SJCRH30 (cell line): ENCODE measurements at places on chromosomes 1 and 21. TPM values are rescaled to one million over a fixed set of nuclear protein-coding genes. Genes with fewer than 3 reads are reported as not detected.
A peak's percentile ranks its signal among the peaks of the same experiment; 100 is the strongest.

GRCh38 chr1:17721444-17721843 is 33.7 kb upstream of the ACTL8 start:
- peaks cover 13% of the 10 kb centered on the region; the same call in 1 of the 2 replicates for H3K27me3 ChIP-seq
- H3K27ac ChIP-seq: no peak overlapping the region
- DNase-seq: no peak
- no peaks in the 10 kb centered on the region for H3K4me1 ChIP-seq
- no peak overlapping the region for H3K4me3 ChIP-seq

DNA sequence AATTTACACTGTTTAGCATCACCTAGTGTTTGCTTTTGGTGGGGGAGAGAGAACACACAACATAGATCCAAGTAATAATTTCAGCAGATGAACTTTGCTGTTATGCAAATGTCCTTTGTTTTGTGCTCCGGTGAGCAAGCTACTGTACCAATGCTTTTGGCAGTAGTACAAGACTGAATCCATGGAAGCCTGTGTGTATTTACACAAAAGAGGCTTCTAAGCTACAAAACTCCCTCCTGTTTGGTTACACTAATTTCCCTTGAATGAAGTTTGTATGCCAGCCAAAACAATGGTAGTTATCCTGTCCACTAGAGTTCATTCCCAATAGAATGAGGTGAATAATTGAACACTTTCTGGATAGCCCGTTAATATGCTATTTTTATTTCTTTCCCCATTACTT is 320.5 kb downstream of the KCTD3 start:
- DNase-seq: no peak
- no peak overlapping the region for H3K4me3 ChIP-seq
- H3K27ac ChIP-seq: no peak overlapping the region
- no peaks in the 10 kb centered on the region for H3K27me3 ChIP-seq

KCNQ4 gene
- total RNA-seq: 0.05 and 0.12 TPM in 2 replicates

GRCh38 chr1:11882814-11883538 is 24.2 kb upstream of the NPPB start:
- no peaks in the 10 kb centered on the region for H3K36me3 ChIP-seq
- DNase-seq: peak; percentile 69
- peaks cover 16% of the 10 kb centered on the region for H3K4me1 ChIP-seq

DNA sequence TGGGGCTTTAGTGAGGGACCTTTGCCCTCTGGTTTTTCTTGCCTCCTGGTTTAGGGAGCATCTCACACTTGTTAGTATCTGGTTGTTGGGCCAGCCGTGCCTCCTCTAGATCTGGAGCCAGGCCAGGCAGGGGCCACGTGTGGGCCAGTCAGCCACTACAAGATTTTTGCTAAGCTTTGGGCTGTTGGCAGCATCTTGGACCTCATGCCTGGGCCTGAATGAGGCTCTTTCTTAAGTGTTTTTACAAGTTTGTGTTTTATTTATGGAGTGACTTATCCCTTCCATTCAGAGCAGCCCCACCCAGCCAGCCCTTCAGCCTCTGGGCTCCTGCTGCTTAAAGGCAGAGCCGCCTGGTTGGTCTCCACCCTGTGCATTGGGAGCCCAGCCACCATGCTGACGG is 1.6 kb upstream of the SH3BGRL3 start:
- H3K4me3 ChIP-seq: no peak overlapping the region
- DNase-seq: no peak
- H3K36me3 ChIP-seq: peaks cover 18% of the 10 kb centered on the region
- H3K27ac ChIP-seq: no peak overlapping the region

DNA sequence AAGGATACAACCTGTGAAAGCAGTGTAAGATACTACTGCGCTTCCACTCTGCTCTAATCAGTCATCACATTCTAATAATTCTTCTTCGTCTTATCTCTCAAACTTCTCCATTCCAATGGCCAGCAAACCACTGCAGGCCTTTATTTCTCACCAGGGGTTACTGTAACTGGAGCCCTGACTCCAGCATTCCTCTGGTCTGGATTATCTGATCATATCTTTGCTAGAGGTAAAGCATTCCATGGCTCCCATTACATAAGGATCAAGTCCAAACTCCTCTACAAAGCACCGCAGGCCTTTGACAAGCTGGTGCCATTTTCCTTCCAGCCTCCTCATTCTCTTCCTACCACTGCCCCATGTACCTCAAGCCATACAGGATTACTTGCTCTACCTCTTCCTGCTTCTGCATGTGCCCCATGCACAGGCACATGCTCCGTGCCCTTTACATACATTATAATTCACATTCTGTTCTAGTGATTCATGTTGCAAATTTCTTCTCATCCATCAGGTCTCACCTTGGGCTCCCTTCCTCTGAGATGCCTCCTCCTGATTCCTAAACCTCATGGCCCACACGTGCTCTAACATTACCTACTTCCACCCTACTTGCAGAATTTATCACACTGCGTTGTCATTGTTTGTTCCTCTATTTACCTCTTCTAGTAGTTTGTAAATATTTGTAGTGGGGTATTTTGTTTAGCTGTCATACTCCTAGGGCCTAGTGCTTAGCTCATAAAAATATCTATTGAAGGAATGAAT is 9.3 kb upstream of the SERBP1 start:
- H3K27ac ChIP-seq: no peak overlapping the region
- no peaks in the 10 kb centered on the region for H3K36me3 ChIP-seq
- no peak overlapping the region for H3K4me3 ChIP-seq
- peaks cover 11% of the 10 kb centered on the region for H3K4me1 ChIP-seq
- DNase-seq: peak; percentile 36
- no peaks in the 10 kb centered on the region for H3K27me3 ChIP-seq

VWA1 gene
- 0.58 and 3.3 TPM in 2 replicates for total RNA-seq

DNA sequence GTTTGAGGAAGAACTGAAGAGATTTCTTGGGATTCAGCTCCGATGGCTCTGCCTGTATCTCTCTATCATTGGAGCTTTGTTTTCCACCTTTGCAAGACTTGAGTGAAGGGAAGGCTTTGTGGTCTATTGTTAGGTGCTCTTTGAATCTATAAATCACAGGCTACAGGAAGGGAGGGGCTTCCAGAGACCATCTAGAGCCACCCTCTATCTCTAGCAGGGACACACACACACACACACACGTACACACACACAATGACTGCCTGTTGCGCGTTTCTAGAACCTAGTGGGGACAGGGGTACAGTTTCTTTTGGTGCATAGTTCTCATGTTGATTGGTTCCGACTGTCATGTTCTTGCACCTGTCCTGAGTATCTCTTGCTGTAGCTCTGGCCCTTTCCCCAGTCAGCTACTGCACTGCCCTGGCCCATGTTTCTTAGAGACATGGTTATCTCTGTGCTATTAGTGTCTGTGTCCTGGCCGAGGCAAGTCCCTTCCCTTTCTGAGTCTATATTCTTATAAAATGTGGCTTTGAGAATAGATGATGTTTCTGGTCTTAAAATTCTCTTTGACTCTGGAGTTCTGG is 60.7 kb downstream of the MAN1C1 start:
- no peaks in the 10 kb centered on the region for H3K27me3 ChIP-seq
- H3K36me3 ChIP-seq: peaks cover 7% of the 10 kb centered on the region
- DNase-seq: peak; percentile 28
- no peak overlapping the region for H3K4me3 ChIP-seq

- no peak overlapping the region for H3K4me3 ChIP-seq
- H3K27ac ChIP-seq: no peak overlapping the region
- no peaks in the 10 kb centered on the region for H3K4me1 ChIP-seq
- no peaks in the 10 kb centered on the region for H3K36me3 ChIP-seq
Observed at GRCh38 chr1:171753685-171754352, 12.0 kb upstream of the VAMP4 start.

DNA sequence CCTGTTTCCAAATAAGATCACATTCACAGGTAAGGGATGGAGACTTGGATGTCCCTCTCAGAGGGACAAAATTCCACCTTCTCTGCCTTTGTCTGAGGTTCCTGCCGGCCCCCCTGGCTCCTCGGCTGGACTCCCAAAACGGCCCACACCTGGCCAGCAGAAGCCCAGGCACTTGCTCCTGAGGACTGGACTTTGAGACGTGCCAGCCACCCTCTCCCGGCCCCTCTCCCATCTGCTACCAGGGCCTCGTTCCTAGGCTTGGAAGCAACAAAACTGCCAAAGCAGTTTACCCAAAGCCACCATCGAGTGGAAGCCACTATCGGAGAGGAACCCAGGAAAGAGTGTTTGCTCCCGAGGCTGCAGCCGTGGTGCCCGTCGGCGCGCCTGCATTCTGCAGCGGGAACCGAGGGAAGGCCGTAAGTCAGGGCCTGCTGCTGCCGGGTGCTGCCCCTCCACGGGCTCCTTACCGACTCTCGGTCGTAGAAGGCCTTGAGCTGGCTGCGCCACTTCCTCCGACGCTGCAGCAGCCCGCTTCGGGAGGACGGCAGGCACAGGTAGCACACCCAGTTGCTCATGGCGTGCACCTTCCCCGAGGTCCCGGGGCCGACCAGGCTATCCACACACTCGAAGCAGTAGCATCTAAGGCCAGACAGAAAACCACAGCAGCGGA is 3.5 kb downstream of the DNMT3L start:
- no peaks in the 10 kb centered on the region for H3K36me3 ChIP-seq
- H3K27ac ChIP-seq: no peak overlapping the region
- no peak overlapping the region for H3K4me3 ChIP-seq
- DNase-seq: no peak
- no peaks in the 10 kb centered on the region for H3K27me3 ChIP-seq

- H3K4me1 ChIP-seq: no peaks in the 10 kb centered on the region
- no peak overlapping the region for H3K27ac ChIP-seq
- no peaks in the 10 kb centered on the region for H3K36me3 ChIP-seq
- H3K27me3 ChIP-seq: peaks cover 31% of the 10 kb centered on the region
- no peak overlapping the region for H3K4me3 ChIP-seq
Observed at GRCh38 chr1:24903955-24904730, 25.9 kb downstream of the RUNX3 start.

DNA sequence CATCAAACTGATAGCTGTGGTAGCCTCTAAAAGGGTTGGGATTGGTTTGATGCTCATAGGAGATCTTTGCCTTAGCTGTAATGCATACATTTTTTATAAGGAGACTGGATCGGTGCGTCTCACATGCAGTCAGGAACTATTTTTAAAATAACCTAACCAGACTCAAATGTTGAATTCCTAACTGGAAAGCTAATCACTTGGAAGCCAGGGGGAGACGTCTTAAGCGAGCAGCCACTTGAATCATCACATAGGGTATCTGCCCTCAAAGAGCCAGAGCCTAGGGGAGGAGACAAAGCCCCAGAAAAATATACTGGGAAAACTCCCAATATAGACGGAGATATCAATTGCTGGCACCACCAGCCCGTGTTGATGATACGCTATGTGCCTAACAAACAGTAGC is 61.7 kb upstream of the PUM1 start:
- no peak for DNase-seq
- no peak overlapping the region for H3K27ac ChIP-seq
- no peak overlapping the region for H3K4me3 ChIP-seq
- no peaks in the 10 kb centered on the region for H3K27me3 ChIP-seq
- H3K36me3 ChIP-seq: no peaks in the 10 kb centered on the region

DNA sequence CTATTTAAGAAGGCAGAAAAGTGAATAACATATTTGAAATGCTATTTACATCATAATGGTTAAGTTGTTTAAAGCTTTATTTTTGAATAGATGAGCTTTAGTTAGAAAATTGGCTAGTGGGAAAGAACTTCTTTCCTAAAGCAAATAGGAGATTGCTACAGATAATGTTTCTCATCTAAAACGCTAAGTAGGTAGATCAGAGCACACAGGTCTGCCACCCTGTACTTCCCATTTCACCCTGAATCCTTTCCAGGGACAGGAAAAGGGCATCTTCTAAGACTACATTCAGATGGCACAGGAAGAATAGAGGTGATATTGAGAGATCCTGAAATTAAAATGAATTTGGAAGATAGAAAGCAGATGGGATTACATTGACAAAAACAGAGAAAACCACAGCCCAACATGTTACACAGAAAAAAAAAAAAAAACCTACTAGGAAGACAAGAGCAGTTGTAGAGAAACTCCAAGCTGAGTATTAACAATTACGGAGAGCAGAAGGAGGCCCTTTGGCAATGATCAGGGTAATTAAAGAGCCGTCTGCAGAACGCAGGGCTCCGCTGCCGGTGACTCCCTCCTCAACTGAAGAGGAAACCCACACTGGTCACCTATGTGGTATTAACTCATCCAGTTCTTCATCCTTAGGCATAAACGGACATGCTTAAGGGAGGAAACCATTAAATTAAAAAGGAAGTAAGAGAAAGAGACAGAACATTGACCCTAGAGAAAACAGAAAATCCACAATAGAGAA is 53.6 kb upstream of the MAP10 start:
- no peaks in the 10 kb centered on the region for H3K36me3 ChIP-seq
- H3K27ac ChIP-seq: no peak overlapping the region
- H3K27me3 ChIP-seq: no peaks in the 10 kb centered on the region
- DNase-seq: no peak
- H3K4me1 ChIP-seq: no peaks in the 10 kb centered on the region
- no peak overlapping the region for H3K4me3 ChIP-seq

DNA sequence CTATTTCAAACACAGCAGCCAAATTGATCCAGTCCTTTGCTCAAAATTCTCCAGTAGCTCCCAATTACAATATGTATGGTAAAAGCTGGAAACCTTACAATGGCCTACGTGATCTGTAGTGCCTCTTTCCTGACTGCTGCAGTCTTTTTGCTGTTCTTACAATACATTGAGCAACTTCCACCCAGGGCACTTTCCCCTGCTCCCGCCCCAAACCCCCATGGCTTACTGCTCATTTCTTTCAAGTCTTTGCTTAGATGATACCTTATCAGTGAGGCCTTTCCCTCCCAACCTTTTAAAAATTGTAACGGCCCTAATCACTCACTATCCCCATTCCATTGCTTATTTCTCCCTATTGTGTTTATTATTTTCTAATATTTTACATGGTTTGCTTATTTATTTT is 43.9 kb upstream of the APOBEC4 start:
- no peak overlapping the region for H3K27ac ChIP-seq
- H3K4me3 ChIP-seq: no peak overlapping the region
- H3K27me3 ChIP-seq: no peaks in the 10 kb centered on the region

DIO1 gene
- total RNA-seq: not detected in 2 replicates

TCEANC2 gene
- 6.3 and 7.8 TPM in 2 replicates for total RNA-seq
